ENCODE measurements at places on chromosomes 5 and 9.

GRCh38 chr5:120368923-120369715, 95.0 kb upstream of the PRR16 start:
- DNase-seq: no peak

DNA sequence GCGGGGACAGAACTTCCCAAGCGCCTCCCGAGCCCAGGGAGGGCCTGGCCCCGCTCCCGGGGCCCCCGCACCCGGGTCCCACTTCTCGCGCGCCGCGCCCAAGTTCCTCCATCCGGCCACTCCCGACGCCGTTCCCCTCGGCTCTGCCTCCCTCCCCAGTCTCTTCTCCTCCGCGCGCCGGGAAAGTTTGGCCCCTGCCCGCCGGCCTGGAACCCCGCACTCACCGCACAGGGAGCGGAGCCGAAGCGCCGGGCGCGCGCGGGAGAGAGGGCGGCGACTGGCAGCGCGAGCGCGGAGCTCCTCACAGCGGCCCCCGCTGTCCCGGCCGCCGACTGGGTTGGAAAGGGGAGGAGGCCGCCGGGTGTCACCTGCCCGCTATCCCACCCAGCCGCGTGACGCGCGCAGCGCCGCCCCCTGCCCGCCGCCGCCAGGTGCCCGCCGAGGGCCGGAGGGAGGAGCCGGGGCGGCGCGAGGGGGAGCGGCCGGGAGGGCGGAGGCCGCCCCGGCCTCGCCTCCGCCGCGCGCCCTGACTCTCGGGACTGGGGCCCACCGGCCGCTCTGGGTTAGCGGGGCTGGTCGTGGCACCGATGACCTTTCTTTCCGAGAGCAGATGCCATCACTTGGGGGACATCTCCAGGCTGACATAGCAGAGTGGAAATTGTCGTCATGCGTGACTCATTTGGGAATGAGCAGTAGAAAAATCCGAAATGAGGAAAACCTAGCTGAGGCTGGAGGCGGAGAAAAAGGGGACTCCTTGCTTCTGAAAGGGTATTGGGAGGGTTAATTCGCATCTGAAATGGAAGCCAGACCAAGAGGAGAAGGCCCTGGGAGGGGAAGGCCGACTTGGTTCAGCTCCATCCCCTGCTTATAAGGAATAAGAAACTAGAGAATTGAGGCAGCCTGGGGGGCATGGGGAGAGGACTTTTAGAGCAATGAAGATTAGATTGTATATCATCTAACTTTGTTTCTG, at the start of gene ELOVL7:
Gene ELOVL7, minus strand, starts transcription at position 334 of the 970 bp plus-strand sequence. CDS start 56,872 bp downstream, outside the sequence.
- peak; percentile 46 for DNase-seq

DNA sequence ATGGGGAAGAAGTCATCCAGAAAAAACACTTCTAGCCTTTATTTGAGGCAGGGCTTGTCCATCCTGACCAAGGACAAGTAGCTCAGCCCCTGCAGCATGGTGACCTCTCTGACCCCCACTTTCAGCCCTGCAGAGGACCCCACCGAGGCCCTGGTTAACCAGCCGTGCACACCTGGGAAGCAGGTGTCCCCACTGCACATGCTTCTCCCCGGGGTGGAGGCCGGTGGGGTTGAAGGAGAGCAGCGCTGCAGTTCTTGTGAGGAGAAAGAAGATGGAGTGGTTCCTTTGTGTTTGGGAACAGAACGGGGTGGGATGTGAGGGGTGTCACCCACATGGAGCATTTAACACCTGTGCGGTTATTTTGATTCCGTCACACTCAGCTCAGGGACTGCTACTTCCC, 21.1 kb upstream of the ZBTB34 start:
- DNase-seq: no peak

DNA sequence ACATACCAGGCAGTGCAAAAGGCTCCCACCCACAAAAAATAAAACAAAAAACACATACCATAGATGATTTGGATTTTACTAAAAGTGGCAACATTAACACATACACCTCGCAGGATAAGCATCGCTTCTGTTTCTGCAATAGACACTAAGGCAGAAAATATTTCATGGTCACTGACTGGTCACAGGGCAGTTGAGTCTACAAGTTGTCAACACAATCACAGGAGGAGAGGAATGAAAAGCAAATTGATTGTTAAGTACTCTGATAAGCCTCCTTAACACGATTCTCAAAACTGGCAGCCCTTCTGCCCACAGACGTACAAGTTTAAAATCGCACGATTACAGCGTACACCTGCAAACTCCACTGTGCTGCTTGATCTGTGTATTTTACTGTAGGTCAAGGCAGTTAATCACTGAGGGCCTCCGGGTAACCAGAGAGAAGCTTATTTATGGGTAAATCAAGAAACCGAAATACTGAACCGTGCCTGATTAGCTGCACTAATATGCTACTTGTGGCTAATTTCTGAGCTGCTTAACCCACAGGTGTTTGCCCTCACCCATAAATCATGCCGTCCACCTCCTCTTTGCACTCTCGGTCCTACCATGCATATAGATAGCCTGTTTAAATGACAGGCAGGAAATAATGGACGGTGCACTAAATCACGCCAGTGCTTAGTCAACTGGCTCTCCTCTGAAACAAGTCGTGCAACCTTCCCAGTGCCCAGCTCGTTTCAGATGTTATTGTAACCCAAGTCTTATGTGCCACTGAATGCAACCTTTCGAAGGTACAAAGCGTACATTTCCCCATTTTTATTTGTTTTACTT, 659.4 kb upstream of the ADAMTS16 start:
- no peak for DNase-seq

- no peak for DNase-seq
Observed at GRCh38 chr5:44740660-44741059, 68.1 kb upstream of the MRPS30 start.

- DNase-seq: no peak
Observed at GRCh38 chr5:125059255-125060002, 313.0 kb upstream of the ZNF608 start.

DNA sequence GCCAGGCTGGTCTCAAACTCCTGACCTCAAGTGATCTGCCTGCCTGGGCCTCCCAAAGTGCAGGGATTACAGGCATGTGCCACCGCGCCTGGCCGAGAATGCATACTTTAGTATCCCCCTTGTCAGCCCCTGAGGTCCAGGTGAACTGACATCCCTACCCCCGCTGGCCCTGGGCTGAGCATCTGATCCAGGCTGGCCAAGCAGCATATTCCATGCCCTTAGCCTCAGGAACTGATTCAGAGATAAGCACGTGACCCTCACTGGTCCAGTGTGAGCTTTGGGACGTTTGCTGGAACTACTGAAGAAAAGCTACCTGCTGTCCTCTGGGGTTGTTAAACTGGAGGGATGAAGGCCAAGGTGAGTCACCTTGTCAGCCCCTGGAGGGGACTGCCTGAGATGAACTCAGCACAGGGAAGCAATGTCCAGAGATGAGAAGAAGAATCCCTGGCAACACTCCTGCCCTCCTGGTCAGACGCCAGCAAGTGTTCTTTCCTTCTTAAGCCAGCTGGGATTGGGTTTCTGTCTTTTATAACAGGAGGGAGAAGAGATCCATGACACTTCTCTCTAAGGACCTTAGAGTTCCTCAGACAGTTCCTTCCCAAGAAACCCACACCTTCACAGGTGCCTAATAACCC, 59.1 kb upstream of the FBXW11 start:
- no peak for DNase-seq

GRCh38 chr5:59564895-59565294, 328.6 kb downstream of the PDE4D start:
- no peak for DNase-seq

- DNase-seq: no peak
Observed at GRCh38 chr9:134396258-134396742, 70.0 kb downstream of the RXRA start.

- DNase-seq: no peak
Observed at GRCh38 chr9:136644343-136644592, 18.4 kb upstream of the EGFL7 start.

- DNase-seq: no peak
Observed at GRCh38 chr5:64742821-64743220, 25.7 kb downstream of the SREK1IP1 start.

DNA sequence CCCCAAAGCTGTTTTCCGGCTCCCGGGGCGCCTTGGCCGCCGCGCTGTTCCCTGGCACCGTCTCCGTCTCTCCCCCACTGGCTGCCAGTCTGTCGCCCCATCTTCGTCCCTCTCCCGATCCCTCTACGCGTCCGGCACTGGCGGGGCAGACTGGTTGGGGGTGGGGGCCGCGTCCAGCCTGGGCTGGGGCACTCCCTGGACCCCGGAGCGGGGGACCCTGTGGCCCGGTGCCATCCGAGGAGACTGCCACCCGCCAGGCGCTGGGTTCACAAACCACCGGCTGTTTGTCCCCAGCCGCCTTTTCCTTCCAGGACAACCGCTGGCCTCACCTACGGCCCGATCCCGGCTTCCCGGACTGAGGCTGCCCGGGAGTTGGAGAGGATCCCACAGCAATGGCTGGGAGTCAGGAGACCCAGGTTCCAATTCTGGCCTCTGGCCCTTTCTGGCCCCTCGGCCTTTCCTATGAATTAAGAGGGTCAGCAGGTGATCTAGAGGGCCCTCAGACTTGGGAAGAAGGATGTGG, 1.0 kb upstream of the FIBCD1 start:
- DNase-seq: no peak

DNA sequence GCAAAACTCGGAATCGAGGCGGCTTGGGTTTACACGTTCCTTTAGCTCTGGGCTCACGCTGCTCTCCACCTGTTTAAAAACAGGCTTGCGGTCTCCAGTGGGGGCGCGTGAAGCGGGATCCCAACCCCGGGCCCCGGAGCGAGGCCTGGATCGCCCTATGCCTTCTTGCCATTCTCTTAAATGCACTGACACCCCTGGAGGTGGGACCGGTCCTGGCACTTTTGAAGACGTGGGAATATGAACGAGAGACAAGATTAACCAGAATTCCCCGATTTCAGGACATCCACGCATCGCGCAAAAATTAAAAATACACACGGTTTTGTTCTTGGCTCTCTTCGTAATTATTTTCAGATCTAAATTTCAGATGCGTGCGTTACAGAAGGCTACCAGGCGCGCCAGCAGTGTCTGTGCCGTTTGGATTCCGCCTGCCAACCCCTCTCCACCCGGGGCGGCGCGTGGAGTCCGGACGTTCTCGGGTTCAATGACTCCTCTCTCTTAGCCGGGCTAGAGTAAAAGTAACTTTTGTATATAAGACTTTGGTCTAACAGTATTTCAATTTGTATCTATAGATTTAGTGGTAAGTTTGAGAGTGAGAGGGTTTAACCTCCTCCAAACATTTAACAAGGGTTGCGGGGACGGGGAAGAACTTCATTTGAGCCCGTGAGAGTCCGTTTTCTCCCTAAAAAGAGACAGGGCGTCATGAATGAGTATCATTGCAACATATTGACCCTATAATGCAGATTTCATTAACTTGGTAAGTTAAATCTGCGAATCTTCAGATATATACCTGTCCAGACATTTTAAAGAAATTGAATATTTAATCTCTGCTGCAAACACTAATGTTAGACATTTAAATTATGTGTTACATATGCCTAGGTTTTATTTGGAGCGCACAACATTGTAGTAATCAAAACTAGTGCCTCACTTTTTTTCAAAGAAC, 3.8 kb downstream of the FOXD1 start:
- no peak for DNase-seq

DNA sequence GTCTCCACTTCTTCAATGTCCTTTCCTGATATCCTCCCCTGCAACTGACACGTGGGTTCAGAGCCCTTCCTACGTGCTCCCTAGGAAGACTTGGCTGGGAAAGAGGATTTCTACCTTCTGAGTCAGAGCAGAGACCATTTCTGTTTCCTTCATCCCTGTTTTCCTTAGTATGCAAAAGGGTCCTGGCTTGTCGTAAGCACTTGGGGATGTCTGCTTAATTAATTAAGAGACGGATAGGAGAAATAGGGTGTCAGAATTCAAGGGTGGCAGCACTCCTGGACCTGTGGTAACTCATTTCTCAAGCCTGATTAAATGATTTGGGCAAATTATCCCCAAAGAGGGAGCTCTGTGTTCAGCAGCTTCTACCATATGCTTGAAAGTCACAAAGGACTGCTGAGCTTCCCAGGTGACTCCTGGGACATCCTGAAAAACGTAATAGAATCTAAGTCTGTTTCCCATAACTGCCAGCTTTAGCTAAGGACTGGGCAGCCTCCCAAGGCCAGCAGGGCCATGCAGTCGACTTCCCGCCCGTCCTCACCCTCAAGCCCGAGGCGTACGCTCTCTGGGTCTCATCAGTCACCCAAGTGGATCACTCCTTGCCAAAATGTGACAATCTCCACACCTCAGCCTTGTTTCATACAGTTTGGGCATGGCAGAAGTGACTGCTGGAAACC, 20.5 kb downstream of the ABCA1 start:
- DNase-seq: no peak

DNA sequence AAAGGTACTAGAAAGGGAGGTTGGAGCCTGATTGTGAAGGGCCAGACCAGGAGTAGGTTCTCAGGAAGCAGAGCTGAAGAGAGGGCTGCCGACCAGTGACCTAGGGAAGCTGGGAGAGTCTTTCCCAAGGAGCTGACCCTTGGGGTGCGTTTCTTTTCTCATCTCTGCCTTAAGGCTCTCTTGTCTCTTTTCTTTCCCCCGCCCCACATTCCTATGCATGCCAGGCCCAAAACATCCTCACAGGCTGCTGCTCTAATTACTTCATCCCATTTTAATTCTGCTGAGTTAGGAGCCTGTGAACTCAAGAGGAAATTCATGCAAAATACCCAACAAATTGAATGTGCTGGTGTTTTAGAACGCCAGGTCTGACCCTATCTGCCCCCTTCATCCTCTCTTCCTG, 46.9 kb upstream of the HSPA9 start:
- no peak for DNase-seq

- no peak for DNase-seq
Observed at GRCh38 chr5:59863777-59864176, 29.7 kb downstream of the PDE4D start.

DNA sequence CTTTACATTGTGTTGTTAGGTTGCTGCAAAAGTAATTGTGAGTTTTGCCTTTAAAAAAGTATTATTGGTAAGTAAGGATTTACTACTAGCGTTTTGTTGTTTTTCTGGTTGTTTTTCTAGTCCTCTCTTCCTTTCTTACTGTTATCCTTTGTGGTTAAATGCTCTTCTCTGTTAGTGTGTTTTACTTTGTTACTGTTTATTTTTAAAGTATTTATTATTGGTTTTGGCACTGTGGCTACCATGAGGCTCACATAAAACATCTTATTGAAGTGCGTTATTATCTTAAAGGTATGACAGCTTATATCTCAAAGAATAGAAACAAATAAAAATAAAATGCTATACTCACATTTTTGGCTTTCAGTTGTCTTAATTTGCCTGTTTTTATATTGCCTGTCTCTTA, 17.6 kb downstream of the DMXL1 start:
- no peak for DNase-seq

GRCh38 chr9:79256691-79257213, 315.0 kb upstream of the TLE4 start:
- peak; percentile 77 for DNase-seq

- peak; percentile 14 for DNase-seq
Observed at GRCh38 chr9:119375892-119376291, 6.7 kb upstream of the BRINP1 start.
